ENCODE measurements at places on chromosomes 3 and 15.

DNA sequence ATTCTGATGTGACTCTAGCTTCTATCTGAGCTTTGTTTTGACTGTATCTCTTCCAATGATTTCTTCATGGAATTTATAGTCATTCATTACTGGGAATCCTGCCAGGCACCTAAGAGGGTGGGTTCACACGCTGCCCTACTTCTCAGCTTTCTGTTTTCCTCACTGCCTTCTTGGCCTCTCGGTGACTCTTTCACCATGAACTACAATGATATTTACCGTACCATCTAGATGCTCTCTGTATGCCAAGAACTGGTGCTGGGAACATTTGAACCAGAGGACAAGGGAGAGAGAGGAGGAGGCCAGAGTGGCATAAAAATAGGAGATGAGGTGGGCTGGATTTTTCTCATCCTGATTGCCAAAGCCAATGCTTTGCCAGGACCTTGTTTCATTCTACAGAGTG lies 280.0 kb upstream of the P2RY1 start:
- DNase-seq = no peak

- DNase-seq = no peak
Observed at GRCh38 chr3:118809696-118810498, 224.7 kb downstream of the IGSF11 start.

- no peak for DNase-seq
Observed at GRCh38 chr3:38519000-38519399, 22.9 kb downstream of the EXOG start.

DNA sequence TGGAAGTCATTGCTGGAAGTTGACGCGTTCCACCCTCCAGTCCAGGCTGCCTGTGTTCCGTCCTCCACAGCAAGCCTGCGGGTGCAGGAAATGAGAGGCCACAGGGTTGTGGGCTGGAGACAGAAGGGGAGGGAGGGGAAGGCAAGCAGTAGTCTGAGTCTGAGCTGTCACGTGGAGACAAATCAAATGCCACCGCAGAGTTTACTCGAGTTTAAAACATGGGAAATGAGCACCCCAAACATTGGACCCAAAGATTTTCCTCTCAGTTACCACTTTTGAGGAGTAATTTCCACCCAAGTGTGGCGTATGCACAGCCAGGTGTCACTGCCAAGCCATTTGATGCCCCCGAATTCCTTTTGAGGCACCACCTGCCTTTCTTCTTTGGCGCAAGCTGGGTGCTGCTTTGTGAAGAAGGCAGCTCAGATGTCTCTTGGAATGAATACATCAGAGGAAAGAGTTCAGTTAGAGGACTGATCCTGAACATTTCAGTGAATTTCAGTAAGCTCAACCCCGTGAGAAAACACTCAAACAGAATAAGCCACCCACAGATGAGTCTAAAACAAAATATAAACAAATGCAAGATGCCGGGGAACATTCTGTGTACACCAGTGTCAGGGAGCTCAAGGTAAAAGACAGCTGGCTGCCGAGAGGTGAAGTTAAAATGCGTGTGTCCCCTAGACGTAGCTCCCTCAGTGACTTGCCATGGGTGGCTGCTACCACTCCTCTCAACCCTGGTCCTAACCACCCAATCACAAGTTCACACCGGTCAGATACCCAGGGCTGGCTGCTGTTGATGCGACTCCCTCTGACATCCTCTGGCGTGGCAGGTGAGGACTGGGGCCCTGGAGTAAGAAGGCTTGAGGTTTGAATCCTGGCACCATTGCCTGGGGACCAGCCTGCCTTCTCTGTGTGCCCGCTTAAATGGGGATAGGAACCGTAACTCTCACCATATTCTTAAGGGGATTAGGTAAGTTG lies 203.8 kb downstream of the UACA start:
- DNase-seq = no peak

- DNase-seq = no peak
Observed at GRCh38 chr3:34319881-34320280, 521.5 kb downstream of the PDCD6IP start.

DNA sequence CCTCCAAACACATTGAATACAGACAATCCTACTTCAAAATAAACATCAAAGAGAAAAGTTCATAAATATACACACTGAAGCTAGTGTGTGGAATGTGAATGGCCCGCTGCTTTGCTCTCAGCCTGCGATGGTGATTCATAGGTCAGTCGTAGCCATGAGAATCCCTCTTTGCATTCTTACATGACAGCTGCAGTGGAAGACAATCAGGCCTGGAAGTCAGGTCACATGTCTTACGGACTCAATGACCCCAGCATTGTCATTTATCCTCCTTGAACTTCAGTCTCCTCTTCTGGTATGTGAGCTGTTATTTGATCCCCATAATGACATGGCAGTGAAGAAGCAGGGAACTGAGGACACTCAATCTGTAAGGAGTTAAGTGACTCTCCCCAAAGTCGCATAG lies 217.8 kb upstream of the EOMES start:
- no peak for DNase-seq

DNA sequence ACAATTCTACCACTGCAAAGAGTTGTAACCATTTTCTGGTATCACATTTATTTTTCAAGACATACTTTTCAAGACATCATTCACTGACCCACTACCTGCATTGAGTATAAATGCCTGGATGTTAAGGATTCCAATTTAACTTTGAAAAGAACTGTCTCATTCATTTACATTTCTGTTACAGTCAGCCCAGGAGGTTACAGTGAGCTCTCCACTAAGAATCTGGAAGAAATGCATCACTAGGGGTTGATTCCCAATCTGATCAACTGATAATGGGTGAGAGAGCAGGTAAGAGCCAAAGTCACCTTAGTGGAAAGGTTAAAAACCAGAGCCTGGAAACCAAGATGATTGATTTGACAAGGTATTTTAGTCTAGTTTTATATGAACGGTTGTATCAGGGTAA lies 81.0 kb downstream of the HHLA2 start:
- no peak for DNase-seq

DNA sequence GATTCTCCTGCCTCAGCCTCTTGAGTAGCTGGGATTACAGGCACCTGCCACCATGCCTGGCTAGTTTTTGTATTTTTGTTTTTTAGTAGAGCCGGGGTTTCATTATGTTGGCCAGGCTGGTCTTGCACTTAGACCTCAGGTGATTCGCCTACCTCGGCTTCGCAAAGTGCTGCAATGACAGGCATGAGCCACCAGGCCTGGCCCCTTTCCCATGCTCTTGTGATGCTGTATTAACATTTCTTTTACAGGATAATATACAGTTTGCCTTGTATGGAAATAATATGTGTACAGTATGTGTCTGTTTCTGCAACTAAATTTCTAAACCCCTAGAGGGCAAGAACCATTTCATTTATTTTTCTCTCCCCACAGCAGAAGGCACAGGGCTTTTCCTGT lies 37.8 kb downstream of the SCG5 start:
- DNase-seq = no peak

GRCh38 chr15:42499858-42500609 lies 4.6 kb downstream of the SNAP23 start:
- DNase-seq = no peak

- DNase-seq = no peak
Observed at GRCh38 chr15:89051875-89052274, 36.4 kb upstream of the ABHD2 start.

GRCh38 chr3:178743297-178743696 lies 207.1 kb downstream of the KCNMB2 start:
- DNase-seq = no peak

DNA sequence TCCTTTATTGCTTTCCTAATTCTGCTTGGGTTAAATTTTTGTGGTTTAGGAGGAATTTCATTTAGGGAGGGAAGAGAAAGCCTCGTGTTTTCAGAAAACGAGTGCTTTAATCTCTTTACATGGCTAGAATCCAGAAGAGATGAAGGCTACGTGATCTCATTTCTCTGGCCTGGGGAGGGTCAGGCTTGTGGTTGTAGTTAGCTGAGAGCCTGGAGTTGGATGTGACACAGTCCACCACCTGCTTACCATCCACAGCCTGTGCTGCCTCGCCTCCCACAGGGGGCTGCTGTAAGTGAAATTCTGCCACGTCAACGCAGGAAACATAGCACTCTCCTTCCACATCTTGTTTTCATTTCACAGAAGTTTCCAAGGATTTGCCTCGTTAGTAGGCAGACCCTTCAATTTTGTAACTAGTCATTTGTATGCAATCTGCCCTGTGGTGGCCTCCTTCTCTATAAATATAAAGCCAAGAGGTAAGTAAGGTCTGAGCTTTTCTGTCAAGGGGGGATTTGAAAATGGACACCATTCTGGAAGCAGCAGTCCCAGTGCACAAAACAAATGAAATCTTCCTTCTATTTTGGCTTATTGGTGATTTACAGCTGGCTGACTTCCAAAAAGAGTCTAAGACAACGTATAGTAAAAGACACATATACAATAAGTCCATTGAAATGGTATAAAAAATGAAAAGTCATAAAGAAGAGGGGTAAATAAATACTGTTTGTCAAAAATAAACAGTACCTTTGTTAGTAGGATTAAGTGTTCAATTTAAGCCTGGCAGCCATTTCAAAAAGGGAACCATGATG lies 3.4 kb downstream of the GXYLT2 start:
- no peak for DNase-seq

- no peak for DNase-seq
Observed at GRCh38 chr15:91496754-91497691, 356.5 kb upstream of the SLCO3A1 start.

GRCh38 chr3:157508461-157508860 lies 5.2 kb upstream of the VEPH1 start:
- no peak for DNase-seq

DNA sequence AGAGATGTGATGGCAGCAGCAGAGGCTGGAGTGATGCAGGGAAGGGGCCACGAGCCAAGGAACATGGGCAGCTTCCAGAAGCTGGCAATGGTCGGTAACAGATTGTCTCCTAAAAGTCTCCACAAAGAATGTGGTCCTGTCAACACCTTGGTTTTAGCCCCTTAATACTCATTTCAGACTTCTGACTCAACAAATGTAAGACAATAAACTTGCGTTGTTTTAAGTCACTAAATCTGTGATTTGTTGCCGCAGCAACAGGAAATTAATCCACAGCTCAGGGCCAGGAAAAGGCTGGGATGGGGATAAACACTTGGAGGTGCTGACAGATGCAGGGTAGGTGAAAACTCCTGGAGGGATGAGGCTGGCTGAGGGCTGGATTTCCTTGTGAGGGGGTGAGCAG lies 69.9 kb downstream of the OXNAD1 start:
- DNase-seq = no peak

DNA sequence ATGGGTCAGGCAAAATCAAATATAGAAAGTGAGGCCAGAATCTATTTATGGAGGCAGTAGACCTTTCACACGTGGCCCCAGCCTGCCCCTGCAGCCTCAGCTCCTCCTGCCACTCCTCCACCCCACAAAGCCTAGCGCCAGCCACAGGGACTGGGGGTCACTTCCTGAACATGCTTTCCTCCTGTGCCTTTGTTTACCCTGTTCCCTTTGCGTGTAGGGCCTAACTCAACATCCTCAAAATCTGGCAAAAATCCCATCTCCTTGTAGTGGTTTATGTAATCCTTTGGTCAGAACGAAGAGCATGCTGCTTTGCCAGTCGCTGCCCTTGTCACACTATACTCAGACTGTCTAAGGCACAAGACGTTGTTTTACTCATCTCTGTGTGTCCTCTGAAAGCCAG lies 39.6 kb downstream of the KBTBD12 start:
- no peak for DNase-seq

DNA sequence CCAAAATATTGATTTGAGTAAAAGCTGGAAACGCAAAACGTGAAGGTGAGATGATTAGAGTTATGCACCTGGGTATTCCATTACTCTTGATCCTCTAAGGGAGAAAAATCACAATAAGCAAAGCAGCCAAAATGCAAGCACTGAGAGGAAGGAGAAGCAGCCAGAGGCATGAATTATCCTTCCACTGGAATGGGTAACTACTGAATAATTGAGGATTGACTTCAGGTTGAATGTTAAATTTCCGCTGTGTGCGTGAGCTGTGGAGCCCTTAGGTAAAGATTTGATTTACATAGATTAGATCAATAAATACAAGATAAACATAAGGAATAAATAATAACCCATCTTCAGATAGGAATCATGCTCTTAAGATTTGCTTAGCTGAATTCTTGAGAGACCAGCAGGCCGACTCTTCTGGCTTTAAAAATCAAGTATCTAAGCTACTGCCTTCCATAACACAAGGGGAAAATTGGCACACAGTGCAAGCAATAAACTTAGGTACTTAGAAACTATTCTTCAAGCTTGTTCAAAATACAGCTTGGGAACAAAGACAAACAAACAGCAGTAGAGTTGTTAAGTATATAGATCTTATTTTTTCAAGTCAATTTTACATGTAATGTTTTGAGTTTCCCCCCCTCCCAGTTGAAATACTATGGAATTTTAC lies 1459.5 kb downstream of the ZPLD1 start:
- DNase-seq = no peak

DNA sequence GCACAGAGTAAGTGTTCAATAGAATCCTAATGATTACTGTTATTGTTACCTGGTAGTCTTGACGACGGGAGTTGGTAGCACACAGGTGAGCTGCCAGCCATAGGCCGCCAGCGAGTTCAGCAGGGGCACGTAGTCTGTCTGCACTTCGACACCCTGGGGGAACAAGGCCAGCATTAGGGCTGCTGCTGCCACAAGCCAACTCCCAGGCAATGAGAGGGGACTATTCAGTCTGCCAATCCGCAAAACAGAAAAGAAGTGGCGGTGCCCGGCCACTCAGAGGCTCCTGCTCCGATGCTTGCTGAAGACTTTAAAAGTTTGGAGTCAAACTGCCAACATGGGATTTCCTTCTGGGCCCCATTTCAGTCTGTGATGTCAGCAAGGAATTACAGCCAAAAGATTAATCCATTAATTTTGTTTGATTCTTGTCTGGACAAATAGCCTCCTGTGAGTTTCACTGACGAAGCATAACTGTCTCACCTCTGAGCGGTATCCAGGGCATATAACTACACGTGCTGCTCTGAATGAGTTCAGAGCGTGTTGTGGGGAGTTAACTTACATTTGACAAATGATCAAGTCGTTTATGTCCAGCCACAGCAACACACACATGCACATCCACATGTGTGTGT lies 61.8 kb downstream of the OXNAD1 start:
- DNase-seq = no peak

DNA sequence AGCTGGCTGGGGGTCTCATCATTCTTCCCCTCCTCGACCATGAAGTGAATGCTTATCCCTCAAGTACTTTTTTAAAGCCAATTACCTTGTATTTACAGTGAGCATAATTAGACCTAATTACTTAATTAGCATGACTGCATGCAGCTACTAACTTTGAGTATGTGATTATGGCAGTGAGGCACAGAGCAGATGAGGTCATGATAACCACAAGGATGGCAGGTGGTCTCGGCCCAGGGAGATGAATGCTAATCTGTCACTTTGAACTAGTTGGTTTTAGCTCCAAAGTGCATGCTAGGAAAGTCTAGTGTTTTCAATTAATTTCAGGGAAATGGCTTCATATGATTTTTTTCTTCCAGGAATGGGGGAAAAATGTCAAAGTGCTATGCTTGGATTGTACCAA lies 233.8 kb downstream of the NTRK3 start:
- no peak for DNase-seq

GRCh38 chr3:72233571-72233970 lies 448.6 kb upstream of the PROK2 start:
- DNase-seq = no peak

DNA sequence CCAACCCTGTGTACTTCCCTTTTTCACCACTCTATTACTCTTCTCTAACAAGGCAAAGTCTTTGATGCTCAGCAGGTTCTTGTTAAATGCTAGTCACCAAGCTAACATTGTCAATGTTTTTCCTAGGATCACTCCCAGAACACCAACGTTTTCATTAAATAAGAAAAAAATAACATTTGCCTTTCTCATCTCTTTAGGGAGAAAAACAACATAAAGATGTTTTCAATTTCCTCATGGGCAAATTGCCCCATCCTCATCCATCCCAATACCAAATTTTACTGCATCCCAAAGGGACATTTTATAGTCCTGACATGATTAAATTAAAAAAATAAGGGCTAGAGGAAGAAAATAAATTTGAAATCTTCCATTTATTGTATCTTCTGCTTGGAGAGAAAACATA lies 106.5 kb downstream of the SUCNR1 start:
- DNase-seq = no peak

Measured in COR-L47 (cell line).